ENCODE measurements at places on chromosomes 2 and 18.

DNA sequence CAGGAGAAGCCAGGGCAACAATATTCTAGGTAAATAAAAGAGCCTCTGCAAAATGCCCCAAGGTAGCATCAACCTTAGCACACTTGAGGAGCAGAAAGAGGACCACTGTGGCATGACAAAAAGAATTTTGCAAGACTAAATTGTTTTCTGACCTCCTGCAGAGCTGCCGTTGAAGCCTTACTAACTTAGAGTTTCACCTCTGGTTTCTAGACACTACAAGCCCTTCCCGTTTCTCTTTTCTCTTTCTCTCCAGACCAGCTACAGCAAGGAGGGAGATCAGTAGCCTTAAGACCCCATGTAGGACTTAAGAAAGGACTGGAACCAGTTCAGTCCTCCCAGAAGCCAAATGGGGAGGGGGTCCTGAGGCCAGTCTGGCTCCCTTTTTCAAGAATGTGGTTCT is 73.3 kb upstream of the SP3 start:
- DNase-seq, result no peak

GRCh38 chr2:26355038-26355995 is 8.7 kb upstream of the ADGRF3 start:
- no peak for DNase-seq

DNA sequence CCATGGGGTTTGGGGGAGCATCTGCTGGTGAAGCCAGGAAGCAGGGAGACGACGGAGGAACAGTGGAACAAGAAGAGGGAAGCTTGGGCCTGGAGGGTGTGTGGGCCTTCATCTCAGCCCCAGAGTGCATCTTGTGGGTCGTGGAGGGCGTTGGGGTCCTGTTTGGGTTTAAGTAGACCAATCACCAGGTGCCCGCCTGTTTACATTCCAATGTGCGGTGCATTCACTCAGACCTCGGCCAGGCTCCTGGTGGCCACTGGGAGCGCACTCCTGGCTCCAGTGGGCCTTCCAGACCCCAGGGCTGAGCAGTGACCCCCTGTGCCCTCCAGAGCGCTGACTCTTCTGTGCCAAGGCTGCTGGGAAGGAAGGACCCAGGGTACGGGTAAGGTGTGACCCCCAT is 293.7 kb downstream of the NDUFA10 start:
- no peak for DNase-seq

- no peak for DNase-seq
Observed at GRCh38 chr2:220654322-220654721, 917.8 kb downstream of the EPHA4 start.

DNA sequence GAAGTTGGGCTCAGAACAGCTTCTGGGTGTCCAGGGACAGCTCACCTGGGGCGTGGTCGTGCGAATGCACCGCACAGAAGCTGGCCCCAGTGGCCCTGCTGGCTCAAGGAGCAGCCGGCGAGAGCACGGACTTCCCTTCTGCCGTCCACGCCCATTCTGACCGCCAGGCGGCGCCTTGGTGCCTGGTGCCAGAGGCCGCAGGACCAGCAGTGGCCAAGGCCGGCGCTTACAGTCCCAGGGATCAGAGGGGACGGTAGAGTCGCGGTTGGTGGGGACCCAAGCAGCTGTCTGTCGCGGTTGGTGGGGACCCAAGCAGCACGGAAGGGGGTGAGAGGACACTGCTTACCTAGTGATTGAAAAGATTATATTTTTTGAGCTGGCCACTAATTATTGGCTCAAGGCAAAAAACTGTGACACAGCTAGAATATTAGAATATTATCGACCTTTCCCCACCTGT is 25.7 kb downstream of the NPPC start:
- DNase-seq, result peak; percentile 28

DNA sequence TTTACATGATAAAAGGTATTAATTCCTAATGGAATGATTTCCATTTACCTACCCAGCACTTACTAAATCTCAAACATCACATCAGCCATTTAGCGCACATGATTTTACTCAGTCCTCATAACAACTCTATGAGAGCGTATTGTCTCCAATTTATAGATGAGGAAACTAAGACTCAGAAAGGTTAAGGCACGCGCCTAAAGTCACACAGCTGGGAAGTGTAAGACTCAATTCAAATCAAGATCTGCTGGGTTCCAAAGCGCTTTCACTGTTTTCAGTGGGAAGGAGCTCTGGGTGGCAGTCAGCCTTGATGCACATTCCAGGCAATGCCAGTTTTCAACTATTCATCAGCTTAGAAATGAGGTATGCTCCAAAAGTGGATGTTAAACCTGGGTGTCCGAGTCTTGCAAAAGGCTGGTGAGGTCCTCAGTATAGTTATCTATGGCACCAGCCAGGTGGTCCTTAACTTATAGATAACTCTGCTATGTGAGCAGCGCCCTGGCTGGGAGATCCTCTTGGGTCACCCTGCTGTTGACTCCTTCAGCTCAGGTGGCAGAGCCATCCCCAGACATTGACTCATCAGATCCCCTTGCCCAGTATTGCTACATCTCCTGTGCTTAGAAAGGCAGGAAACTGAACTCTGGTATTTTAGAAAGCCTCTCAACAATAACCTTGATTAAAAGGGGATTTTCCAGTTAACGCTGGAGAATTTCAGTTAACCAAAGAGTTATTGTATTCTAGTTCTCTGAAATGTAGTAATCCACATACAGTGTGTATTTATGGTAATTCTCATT is 47.1 kb downstream of the SLC4A1AP start:
- no peak for DNase-seq

DNA sequence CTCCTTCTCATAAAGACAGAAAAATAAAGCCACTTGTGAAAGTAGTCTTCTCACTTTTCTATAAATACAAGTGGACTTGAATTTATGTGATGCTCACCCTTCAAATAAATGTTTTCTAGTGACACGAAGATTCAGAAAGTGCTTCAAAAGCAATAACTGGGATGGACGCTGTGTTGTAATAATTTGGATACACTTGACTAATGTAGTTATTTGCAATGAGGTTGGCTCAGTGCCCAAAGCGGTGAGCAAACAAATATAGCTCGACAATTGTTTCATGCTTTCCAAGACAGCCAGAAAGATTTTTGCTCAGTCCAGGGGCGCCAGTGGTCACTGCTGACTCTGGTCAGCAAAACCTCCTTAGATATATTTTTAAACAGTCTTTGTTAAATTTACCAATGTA is 278.6 kb upstream of the KLHL14 start:
- no peak for DNase-seq

Data from activated CD4-positive, alpha-beta T cell treated with anti-CD3 and anti-CD28 coated beads, Interleukin-2, amount 50 U/mL, for 4 hours (primary cell).